Inflammatory macrophage treated with lipopolysaccharide for 1 hour (primary cell): ENCODE measurements at places on chromosomes 16 and 17.
A peak's percentile ranks its signal among the peaks of the same experiment; 100 is the strongest.

GRCh38 chr17:78387977-78388941 is 9.8 kb downstream of the PGS1 start:
- DNase-seq, result peak; percentile 91

DNA sequence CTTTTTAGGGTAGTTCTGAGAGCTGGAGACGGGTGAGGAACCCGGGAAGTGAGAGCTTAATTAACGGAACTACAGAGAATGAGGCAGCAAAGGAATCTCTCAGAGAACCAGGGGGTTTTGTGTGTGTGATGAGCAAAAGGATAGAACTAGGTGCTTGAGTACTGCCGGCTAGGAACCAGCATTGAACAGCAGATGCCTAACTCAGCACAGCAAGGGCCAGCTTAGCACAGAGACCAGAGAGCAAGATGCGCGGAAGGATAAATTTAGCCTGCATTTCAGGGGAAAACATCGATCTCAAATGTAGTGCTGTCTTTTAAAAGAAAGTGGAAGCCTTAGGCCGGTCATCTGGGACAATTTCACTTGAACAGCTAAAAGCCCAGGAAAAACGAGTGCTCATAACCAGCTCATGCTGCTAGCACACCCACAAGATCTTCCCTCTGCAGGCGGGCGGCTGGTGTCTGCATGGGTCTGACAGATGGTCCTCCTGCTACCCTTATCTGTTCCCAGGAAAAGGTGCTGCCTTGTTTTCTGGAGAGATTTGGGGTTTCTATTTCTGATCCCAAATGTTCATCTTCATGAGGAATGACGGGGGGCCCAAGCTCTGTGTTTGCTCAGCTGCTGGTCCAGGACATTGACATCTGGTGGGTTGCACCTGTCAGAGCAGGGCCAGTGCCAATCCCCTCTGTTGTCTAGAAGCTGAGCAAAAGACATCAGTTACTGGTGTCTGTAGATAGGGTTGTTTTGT is 103.9 kb downstream of the SOCS1 start:
- no peak for DNase-seq

DNA sequence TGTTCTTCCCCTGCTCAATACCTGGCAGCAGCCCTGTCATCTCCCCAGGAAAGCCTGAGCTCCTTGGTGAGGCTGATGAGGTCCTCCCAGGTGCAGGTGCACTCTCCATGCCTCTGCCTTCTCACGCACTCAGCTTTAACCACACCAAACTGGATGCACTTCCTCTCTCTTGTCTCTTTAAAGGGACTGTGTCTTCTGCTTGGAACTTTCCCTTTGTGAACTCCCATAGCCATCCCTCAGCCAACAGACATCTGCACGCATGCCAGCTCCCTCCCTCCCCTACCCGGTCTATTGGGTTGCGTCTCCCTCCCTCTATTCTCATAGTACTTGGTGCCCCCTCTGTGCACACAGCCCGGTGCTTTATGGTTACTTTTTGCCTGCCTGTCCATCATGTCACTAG is 231.2 kb downstream of the MSI2 start:
- no peak for DNase-seq

GRCh38 chr17:6471531-6472465 is 27.5 kb downstream of the PIMREG start:
- peak; percentile 3 for DNase-seq

GRCh38 chr17:4554441-4554996 is 665 bp downstream of the MYBBP1A start:
- no peak for DNase-seq

DNA sequence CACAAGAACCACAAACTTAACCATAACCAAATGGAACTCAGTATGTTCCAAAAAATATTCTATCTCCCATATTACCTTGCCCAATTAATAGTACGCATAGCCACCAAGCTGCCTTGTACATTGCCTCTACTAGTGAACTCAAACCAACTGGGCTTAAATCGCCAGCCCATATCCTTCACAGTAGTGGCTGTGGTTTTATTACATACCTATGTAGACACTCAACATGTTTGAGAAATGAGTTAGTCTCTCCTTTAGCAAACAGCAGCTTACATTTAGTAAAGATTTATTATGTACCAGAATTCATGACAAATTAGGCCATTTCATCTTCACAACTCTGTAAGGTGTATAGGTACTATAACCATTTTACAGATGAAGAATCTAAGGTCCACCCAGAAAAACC is 41.4 kb downstream of the GRB2 start:
- no peak for DNase-seq

GRCh38 chr17:50659179-50659578 is 24.5 kb downstream of the ABCC3 start:
- DNase-seq, result no peak

DNA sequence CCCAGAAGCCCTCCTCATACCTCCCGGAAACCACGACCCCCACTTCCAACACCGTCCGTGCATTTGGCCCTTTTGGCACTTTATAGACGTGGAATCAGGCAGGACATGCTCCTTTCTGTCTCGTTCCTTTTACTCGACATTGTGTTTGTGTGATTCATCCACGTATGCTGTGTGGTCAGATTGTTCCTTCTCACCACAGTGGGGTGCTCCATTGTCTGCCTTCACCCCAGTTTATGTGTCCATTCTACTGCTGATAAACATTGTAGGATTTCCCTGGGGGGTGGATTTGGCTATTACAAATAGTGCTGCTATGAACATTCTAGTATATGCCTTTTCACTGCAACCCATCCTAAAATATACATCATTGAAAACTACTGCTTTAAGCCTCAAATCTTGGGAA is 28.9 kb upstream of the RPH3AL start:
- no peak for DNase-seq

- peak; percentile 31 for DNase-seq
These were observed 230.4 kb downstream of the PARN start for GRCh38 chr16:14399378-14400284.

- DNase-seq, result no peak
These were observed 4.5 kb downstream of the KRT9 start for GRCh38 chr17:41567317-41567716.

DNA sequence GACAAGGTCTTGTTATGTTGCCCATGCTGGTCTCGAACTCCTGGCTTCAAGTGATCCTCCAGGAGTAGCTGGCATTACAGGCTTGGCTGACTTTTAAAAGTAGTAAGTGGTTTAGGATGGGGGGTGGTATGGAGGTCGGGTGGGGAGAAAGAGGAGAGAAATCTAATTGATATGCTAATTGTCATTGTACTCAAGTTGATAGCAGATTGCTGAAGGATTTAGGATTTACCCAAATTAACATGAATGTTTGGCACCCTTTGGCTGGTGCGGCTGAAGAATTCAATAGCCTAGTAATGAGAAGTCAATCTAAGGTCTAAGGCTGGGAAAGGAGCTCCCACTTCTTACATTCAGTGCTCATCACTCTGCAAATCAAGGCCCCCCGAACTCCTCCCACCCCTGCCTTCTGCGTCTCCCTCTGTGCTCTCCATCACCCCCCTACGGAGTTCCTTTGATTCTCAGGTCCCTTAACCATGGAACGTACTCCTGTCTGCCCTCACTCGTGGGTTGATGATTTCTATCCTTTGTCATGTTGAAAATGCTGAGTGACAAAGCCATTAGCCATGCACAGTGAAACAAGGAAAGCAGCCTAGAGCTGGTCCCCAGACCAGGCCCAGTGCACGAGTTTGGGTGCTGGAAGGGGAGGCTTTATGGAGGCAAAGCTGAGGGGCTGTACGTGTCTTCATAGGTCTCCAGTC is 17.3 kb downstream of the CDH13 start:
- DNase-seq, result no peak

- DNase-seq, result no peak
These were observed 163.7 kb downstream of the WSCD1 start for GRCh38 chr17:6233856-6234255.

DNA sequence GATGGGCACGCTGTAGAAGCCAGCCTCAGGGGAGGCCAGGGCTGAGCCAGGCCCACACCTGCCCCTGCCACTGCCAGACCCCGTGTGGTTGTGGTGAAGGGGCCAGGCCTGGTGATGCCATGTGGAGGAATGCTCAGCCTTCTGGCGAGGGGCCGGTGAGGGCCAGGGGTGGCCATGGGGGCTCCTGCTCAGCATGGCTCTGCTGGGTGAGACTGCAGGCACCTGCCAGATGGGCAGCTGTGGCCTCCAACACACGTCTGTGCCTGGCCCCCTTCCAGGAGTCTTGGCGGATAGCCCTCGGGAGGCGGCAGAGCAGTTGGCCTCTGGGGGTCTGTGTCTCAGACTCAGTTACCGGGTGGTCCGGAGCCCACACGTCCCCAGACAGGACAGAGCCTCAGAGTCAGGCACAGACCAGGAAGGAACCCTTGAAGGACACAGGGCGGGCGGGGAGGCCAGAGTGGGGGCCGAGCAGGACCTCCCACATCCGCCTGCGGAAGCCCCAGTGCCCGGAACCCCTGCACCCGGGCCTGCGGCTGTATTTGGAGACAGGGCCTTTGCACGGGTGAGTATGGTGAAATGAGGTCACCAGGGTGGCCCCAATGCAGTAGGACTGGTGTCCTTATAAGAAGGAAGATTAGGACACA is 22.5 kb upstream of the CHMP6 start:
- DNase-seq, result no peak

DNA sequence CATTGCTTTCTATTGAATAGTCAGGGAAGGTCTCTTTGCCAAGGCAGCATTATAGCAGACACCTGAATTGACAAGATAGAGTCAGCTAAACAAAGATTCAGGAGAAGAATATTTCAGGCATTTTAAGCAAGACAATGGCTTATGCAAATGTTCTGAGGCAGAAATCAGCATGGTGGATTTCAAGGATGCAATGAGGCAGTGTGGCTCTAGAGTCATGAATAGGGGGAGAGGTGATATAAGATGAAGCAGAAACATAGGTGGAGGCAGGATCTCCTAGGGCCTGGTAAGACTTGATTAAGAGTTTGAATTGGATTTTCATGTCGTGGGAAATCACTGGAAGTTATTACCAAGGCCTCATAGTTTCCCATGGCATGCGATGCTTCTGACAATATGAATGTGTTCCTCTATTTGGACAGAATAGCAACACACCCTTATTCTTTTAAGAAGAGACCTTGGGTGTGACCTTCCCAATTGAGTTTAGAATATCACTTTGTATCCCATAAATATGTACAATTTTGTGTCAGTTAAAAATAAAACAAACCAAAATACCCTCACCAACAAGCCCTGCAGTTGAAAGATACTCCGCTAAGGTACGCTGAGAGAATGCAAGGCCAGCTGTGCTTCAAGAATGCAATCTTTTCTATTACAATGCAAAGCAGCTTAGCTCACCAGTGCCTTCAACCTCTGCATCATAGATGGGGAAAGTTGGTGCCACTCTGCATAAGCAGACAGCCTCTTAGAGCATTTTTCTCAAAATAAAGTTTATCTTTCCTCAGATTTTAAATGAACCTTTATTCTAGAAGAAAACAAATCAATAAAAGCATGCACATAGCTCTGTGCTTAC is 139.6 kb upstream of the SALL1 start:
- DNase-seq, result no peak

- peak; percentile 15 for DNase-seq
These were observed 12.1 kb downstream of the CMTM3 start for GRCh38 chr16:66616592-66616991.

DNA sequence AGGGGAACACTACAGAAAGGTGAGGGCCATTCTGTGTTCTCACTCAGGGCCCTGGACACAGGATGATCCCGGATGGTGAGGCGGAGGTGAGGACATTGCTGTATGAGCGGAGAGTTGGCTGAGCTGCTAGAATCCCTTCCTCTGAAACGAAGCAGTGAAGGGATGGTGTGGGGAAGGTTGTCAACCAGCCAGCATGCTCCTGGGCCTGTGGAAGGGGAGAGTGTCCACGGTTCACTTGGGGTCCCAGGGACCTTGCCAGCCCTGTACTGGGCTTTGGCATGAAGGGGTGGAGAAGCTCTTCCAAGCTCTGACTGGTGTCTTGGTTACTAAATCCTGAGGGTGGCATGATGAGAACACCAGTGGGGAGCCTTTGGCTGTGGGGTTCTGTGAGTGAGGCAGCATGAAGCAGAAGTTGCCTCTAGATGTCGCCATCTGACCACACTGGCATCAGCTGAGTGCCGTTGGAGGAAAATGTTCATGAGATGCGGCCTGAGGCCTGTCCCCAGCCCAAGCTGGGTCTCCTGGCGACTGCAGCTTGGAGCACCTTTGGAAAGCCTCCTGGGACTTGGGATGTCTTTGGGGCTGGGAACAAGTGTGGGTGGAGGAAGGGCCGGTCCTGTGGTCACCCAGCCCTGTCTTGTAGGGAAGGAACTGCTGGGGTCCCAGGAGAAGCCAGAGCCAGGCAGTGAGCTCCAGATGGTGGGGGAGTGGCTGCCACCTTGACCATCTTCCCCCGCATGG is 14.8 kb downstream of the PDP2 start:
- DNase-seq, result peak; percentile 83

- DNase-seq, result no peak
These were observed 70.5 kb downstream of the AATF start for GRCh38 chr17:37019117-37019740.

DNA sequence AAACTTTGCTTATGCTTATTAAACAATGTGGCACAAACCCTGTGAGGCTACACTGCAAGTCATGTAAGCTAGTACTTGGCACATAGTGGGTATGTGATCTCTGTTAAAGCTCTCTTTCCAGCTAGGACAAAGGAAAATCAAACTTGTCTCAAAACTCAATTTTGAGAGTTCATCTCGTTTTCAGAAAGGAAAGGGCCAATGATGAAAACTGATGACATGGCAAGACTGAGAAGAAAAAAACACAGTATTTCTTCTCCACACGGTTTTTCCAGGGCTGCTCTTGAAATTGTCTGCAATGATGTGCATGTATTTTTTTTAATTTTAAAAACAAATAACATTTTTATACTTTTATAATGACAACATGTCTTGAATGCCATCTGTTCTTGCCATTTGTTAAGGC is 389.8 kb downstream of the CA10 start:
- no peak for DNase-seq

- DNase-seq, result no peak
These were observed 8.2 kb downstream of the GAS2L2 start for GRCh38 chr17:35744830-35745229.

DNA sequence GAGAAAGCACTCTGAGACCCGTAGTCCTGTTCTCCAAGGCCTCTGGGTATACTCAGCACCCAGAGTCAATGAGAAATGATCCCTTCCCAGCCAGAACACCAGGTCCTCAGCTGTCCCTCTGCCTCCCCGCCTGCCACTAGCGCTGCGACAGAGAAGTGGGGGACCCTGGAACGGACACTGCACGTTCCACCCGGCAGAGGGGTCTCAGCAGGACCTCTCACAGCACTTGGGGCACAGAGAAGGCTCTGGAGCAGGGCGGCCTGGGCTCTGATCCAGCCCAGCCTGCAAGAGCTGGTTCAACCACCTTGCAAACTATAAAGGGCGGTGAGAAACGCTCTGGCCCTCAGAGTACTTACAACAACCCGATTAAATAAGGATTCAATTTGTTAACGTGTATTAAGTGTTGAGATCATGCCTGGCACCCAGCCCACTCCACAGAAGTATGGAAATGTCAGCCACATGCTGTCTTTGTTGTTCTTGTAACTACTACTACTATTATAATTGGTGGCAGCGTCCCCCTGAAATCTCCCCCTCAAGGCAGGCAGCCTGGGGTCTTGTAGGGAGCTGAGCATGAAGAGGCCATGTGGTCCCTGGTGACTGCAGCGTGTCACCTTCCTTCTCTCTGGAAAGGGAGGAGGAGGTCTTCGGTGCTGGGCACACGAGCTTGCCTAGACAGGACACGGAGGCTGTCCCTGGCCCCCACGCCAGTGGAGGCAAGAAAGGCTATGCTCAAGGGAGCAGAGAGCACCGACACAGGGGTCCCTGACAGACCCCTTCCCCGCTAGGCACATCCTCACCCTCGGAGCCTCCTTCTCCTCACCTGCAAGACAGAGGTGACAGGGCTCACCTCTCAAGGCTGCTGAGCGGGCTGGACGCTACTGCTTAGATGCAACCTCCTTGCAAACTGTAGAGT is 2.4 kb downstream of the OSGIN1 start:
- DNase-seq, result no peak

- DNase-seq, result no peak
These were observed 634 bp downstream of the SLC2A4 start for GRCh38 chr17:7281953-7282751.

GRCh38 chr17:83054518-83055125 is 24.8 kb upstream of the METRNL start:
- no peak for DNase-seq
